ENCODE measurements at places on chromosomes 1 and 21.

DNA sequence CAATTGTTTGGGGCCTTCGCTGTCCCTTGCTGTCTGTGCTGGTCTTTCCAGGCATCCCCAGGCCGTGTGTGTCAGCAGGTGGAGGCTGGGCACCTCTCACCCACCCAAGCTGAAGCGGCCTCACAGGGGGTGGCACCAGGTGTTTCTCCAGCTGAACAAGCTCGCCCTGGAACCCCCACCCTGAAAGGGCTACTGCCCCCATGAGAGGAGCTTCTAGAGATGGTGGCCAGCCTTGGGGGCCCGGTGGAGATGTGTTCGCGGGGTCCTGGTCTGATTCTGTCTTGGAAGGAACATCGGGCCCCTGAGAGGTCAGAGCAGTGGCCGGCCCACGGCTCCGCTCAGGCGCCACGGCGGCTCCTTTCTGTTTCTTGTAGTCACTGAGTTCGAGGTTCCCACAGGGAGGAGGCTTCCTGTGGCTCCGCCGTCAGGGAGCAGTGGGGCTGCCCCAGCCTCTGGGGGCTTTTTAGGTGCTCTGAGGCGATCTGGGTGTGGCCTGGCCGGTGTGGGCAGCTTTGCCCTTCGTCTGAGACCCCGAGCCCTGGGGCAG, 46.9 kb downstream of the SKI start:
- DNase-seq = no peak

GRCh38 chr1:68181165-68181556, 51.2 kb downstream of the WLS start:
- no peak for DNase-seq

DNA sequence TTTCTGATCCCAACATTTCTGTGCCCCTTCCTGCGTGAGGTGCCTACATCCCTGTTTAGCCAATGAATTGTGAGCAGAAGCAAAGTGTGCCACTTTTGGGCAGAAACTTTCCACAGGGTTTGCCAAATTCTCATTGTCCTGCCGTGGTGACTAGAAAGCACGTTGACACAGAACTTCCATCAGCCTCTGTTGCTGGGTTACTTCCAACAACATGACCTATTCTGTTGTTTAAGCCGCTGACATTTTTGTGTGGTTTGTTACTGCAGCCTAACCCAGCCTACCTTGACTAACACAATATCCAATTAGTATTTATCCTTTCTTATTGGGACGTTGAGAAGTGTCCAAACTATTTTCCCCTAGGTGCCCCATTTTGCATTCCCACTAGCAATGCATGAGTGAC, 136.8 kb downstream of the URB2 start:
- DNase-seq = no peak

GRCh38 chr1:66598670-66599069, 64.7 kb downstream of the SGIP1 start:
- DNase-seq = no peak

DNA sequence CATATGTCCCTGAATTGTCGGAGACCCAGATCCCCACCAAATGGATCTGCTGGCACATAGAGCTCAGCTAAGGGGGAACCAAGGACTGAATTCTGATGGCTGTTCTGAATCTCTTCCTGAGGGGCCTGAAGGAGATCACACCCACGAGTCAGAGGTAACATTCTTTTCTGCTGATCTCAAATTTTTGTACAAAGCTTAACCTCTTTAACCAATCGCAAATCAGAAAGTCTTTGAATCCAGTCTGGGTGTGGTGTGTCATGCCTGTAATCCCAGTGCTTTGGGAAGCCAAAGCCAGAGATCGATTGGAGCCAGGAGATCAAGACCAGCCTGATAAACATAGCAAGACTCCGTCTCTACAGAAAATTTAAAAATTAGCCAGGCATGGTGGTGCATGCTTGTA, 62.8 kb upstream of the PRRC2C start:
- no peak for DNase-seq

- no peak for DNase-seq
Observed at GRCh38 chr1:163747261-163747660, 425.5 kb downstream of the NUF2 start.

GRCh38 chr1:94660994-94661393, 119.4 kb upstream of the F3 start:
- no peak for DNase-seq

GRCh38 chr1:9235096-9235459, 504 bp downstream of the H6PD start:
- no peak for DNase-seq

DNA sequence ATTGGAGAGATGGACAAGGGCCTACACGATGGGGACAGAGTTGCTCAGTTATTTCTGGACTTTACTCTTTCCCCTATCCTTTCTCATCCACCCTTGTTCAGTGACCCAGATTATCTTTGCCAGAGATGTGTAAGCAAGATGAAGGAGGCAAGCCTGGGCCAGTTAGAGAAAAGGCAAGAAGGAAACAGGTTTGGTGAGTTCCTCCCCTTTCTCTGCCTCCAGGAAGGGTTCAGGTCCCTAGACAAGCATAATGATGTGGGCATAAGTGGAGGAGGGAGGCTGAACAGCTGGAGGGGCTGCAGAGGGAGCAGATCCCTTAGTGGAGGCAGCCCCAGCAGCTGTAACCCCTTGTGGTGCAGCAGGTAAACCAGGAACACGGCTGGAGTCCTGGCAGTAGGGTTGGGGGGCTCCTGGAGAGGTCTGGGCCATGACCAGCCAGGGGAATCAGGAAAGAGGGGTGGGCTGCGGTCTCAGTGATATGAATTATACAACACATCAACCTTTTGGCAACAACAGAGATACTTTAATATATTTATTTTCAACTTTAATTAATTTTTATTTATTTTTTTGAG, 9.2 kb upstream of the CDC42 start:
- no peak for DNase-seq

- no peak for DNase-seq
Observed at GRCh38 chr1:171965777-171966176, 124.5 kb downstream of the DNM3 start.

DNA sequence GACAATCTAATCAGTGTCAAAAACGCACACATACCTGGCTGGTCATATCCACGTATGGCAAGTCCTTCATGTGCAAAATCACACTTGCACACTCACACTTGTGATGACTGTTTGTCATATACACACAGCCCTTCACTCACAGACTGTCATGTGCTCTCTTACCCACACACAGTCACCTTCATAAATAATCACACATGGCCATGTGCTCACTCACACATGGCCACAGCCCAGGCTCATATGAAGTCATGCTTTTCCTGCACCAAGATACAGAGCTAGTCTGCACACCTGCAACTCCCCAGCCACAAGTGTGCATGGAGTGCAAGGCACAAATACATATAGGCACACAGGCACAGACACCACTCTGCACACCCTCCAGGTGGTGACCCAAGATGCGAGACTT, 45.4 kb upstream of the FOXO6 start:
- no peak for DNase-seq

GRCh38 chr1:40872276-40872675, 10.1 kb upstream of the CITED4 start:
- no peak for DNase-seq

- no peak for DNase-seq
Observed at GRCh38 chr1:221454096-221454495, 287.8 kb downstream of the DUSP10 start.

DNA sequence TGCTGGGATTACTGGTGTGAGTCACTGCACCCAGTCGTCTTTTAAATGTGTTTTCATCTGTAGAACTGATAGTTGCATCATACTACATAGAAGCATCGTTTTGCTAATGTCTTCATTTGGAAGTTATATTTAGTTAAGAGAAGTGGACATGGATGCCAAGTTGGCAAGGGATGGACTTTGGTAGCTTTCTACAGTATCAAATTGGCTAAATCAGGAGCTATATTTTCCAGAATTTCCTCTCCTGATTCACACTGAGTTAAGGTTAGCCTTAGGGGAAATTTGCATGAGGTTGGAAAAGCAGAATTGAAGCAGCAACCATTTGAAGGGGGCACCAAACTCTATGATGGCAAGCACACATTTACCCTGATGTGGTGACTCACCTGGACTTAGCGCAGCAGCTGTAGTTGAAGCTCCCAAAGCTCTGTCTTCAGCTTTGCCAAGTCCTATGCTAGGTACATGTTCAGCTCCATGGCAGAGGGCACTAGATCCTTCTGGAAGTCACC, 43.9 kb downstream of the DUSP10 start:
- no peak for DNase-seq

DNA sequence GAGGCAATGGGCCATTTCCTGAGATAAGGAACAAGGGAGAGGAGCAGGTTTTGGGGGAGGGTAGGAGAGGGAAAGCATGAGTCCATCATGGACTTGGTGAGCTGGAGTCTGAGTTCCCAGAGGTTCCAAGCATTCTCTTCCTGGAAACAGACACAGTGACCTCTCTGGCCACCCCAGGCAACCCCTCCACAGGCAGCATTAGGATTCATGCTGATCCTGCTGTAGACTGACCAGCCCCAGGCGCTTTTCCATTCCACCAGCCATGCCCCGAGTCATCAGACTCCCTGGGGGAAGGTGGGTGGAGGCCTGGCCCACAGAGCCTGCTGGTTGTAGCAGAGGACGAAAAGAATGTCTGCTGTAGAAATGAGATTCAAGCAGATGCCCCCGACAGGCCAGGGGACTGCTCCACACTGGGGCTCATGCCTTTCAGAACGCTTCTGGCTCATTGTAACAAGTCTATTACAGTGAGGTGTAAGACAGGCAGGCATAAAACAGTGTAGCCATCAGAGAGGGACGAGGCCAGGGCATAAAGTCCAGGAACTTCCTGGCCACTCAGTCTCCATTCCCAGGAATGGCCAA, 52.2 kb downstream of the KCND3 start:
- DNase-seq = no peak

GRCh38 chr1:116252785-116253184, 120.3 kb upstream of the ATP1A1 start:
- DNase-seq = no peak

- DNase-seq = no peak
Observed at GRCh38 chr1:70504821-70505193, 93.7 kb downstream of the CTH start.

Data from effector CD8-positive, alpha-beta T cell (primary cell).